ENCODE measurements at places on chromosomes 3 and 15.

- DNase-seq = no peak
Measured at GRCh38 chr3:13343601-13344000, 76.5 kb downstream of the NUP210 start.

GRCh38 chr3:127796045-127796830 lies 26.1 kb downstream of the MGLL start:
- DNase-seq = no peak

- no peak for DNase-seq
Measured at GRCh38 chr15:39804026-39804425, 21.4 kb upstream of the FSIP1 start.

DNA sequence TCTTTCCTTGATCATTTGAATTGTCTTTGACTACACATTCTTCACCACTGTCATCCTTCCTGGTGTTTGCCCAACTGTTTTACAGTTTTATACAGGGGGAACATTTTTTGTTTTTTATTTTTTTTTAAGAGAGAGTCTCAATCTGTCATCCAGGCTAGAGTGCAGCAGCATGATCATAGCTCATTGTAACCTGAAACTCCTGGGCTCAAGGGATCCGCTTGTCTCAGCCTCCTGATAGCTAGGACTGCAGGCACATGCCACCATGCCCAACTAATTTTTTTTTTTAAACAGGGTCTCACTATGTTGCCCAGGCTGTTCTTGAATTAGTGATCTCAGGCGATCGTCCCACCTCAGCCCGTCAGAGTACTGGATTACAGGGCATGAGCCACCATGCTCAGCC lies 222.6 kb downstream of the BBX start:
- DNase-seq = no peak

DNA sequence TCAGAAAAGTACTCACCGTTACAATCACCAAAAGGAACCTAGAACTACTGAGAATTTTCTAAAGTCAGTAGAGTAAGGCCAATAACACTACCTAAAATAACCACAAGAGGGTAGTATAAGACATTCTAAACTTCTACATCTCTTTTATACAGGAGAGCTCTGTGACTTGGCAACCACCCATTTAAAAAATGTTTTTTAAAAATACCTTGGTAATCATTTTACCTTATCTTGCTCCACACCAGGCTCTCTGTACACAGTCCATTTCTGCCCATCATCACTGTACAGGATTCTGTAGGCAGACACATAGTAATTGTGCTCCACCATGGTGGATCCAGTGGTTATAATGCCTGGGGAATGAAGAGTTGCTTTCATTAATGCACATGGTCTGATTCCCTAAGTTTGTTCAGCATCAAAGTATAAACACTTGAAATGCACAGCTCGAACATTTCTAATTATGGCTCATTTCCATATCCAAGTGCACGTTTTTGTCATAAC lies 54.5 kb downstream of the ST3GAL6 start:
- DNase-seq = no peak

Data from stimulated activated CD4-positive, alpha-beta T cell treated with anti-CD3 and anti-CD28 coated beads, Interleukin-1b, Interleukin-23, amount 100 ng/mL, for 24 hours (primary cell).